ENCODE measurements at places on chromosomes 12 and 14.

DNA sequence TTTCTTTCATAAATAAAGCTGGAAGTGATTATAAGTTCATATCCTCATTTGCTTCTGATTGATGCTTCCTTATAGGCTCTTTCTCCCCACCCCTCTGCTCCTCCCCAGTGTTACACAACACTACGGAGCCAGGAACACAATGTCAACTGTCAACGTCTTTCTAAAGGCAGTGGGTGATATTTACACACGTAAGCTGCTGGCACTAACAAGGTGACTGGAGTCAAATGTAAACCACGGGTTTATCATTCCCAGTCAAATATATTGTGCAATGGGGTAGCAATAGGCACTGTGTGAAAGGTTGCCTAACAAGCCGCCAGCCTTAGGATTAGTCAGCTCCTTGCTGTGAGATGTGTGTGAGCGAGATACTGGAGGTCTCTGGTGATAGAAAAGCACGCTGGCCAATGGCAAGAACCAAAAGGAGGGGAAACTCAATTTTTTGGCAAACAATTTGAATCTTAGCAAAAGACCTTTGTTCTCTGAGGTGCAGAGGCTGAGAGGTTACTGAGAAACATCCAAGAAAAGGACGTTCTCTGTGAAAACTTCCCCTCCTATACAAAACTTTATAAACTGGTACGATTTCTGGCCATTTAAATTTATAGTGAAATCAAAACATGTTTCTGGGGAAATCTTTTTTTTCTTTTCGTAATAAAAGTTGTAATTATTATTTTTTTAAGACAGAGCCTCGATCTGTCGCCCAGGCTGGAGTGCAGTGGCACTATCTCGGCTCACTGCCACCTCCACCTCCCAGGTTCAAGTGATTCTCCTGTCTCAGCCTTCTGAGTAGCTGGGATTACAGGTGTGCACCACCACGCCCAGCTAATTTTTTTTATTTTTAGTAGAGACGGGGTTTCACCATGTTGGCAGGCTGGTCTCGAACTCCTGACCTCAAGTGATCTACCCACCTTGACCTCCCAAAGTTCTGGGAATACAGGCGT is 22.3 kb upstream of the HECTD1 start:
- peak; percentile 57 for DNase-seq

- DNase-seq: no peak
Observed at GRCh38 chr12:113512568-113512967, 40.9 kb upstream of the LHX5 start.

GRCh38 chr12:16920451-16920850 is 314.5 kb upstream of the LMO3 start:
- no peak for DNase-seq

GRCh38 chr12:123546281-123546680 is 12.8 kb upstream of the RILPL1 start:
- no peak for DNase-seq

DNA sequence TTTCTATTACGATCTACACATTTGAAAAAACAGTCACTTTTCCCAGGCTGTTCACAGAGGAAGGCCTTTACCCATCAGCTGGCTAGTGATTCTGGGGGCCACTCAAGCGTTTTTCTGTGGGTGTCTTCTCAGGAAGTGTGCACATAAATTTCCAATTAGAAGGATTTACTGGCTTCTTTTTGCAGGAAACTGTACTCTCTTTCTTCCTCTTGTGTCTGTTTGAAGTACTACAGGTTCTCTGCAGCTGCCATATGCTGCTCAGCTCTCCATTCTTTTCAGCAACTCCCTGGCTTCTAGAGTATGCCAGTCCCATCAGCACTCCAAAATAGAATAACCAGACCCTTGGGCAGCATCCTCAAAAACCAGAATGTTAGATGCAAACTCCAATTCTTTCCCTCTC is 110.4 kb upstream of the NAV3 start:
- DNase-seq: no peak

- DNase-seq: no peak
Observed at GRCh38 chr12:93461503-93461902, 5.8 kb upstream of the MRPL42 start.

GRCh38 chr12:15801770-15802744 is 12.9 kb upstream of the EPS8 start:
- no peak for DNase-seq

DNA sequence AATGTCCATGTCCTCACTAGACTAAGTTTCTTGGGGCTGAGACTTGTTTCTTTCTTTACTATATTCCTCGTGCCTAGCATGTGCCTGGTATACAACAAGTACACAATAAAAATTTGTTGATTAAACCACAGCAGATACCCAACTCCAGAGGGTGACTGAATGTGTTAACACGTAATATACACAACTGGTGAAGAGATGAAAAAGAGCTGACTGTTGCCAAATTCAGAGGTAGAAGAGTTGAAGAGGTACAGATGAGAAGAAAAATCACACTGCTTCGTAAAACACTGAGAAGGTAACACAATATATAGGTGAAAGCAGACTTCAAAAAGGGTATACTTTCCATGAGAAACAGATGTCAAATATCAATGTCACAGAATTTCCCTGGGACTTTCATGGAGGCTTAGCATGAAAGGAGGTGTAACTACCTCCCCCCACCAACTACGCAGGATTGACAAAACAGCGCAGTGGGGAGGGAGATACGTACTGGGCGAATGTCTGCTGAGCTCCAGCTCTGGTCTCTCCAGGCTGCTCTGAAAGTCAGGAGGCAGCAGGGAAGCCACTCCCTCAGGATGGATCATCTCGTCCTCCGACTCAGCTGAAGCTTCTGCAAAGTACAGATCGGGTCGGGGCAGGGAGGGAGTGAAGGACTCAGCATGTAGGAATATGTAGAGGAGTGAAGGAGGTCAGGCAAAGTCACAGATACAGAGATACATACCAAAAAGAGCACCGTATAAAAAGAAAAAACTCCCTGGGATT is 5.3 kb downstream of the ACIN1 start:
- no peak for DNase-seq

DNA sequence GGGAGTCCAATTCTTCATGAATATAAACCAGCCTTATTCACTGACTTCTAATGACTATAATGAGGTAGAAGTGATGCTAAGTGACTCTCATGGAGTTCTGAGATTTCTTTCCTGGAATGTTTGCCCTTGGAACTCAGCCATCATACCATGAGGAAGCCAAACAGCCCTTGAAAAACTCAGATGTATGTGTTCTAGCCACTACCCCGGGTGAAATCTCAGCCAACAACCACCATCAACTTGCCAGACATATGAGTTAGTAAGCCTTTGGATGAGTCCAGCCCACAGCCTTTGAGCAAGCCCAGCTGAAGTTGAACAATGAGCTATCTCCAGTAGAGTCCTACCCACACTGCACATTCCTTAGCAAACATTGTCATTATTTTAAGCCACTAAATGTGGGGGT is 149.5 kb downstream of the SLC6A15 start:
- no peak for DNase-seq

- DNase-seq: no peak
Observed at GRCh38 chr14:105331575-105332349, 17.2 kb downstream of the PACS2 start.

GRCh38 chr12:132907216-132907615 is 19.8 kb upstream of the CHFR start:
- no peak for DNase-seq

GRCh38 chr14:24176599-24176998 is 4.7 kb downstream of the REC8 start:
- DNase-seq: no peak

DNA sequence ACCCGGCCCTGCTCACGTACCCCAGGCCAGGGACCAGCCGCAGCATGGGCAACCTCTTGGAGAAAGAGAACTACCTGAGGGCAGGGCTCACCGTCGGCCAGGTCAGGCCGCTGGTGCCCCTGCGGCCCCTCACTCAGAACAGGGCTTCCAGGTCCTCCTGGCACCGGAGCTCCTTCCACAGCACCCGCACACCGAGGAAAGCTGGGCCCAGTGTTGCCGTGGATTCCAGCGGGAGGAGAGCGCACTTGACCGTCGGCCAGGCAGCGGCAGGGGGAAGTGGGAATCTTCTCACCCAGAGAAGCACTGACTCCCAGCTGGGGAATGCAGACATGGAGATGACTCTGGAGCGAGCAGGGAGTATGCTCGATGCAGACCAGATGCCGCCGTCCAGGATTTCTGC is 7.9 kb upstream of the VAMP1 start:
- DNase-seq: no peak

DNA sequence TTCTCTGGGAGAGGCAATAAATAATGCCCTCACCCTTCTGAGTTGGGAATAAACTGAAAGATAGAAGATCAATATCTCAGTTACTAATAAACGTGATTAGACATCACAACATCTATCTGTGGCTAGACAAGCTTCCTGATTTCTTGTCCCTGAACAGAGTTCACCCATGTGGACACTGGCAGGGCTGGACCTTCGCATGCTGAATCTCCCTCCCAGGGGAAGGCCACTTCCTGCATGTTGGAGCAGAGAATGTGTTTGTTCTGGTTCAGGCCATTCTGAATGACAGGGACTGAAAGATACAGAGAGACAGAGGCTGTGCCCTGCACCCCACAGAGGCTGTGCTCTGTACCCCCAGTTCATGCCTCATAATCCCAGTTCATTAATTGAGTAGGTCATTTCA is 132.6 kb downstream of the SLC38A1 start:
- DNase-seq: no peak

- DNase-seq: no peak
Observed at GRCh38 chr12:116556964-116557698, 2.0 kb upstream of the MAP1LC3B2 start.

GRCh38 chr12:67592228-67593011 is 56.1 kb upstream of the DYRK2 start:
- DNase-seq: no peak

DNA sequence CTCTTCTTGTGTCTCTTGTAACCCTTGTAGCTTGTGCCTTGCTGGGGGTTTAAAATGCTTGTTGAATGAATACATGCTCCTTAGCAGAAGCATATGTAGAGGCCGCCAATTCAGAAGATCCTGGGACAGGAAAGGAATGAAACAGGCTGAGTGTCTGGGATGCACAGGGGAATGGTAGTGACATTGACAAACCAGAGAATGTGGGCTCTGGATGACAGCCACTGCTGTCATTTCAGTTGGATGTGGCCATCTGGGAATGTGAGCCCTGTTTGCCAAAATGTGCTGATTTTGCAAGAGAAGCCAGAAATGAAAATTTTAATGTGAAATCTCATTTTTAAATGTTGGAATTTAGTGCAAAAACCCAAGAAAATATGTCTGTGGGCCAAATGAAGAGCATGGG is 136.8 kb downstream of the DACT1 start:
- DNase-seq: no peak

Data from 8988T (cell line).